ENCODE measurements at places on chromosomes 2 and 18.

- no peak for DNase-seq
Measured at GRCh38 chr18:13141209-13141608, 77.4 kb upstream of the LDLRAD4 start.

GRCh38 chr2:225274751-225275150 lies 124.8 kb upstream of the NYAP2 start:
- DNase-seq, result no peak

DNA sequence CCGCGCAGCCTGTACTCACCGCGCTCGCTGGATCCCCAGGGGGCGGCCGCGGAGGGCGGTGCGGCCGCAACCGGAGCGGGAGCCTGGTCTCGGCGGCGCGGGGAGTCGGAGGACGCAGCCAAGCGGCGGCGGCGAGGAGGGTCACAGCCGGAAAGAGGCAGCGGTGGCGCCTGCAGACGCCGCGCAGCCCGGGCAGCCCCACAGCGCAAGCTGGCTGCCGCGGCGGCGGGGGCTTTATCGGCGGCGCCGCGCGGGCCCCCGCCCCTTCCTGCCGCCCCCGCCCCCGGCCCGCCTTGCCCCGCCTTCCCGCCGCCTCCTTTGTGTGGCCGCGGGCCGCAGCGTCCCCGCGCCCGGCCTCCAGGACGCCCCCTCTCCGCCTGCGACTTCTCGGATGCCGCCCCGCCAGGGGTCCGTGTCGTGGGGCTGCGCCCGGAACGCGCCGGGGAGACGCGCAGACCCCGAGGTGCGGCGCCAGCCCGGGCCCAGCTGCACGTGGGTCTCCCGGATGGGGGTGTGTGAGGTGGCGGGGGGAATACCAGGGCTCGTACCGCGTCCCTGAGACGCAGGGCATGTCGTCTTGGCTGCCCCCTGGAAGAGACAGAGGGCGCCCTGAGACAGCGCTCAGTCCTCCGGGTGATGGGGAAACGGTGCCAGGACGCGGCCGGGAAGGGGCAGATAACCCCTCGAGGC lies at the start of gene SERPINE2:
Gene SERPINE2, minus strand, starts transcription at position 207 of the 690 bp plus-strand sequence. CDS start 37,386 bp downstream, outside the sequence.
- peak; percentile 10 for DNase-seq

DNA sequence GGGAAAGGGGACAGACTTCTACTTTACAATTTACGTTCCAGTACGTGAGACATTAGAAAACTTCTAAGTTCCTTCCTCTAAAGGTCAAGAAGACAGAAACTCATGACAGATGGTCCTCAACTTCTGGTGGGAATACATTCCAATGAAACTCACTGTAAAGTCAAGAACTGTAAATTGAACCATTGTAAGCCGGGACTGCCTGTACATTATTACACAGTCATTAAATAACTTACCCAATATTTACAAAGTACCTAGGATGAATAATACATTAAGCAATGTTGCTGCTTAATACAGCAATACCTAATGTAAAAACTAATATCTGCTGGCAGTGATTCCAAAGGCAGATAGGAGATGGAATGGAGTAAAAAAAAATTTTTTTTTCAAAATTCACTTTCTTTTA lies 51.9 kb downstream of the CDH2 start:
- DNase-seq, result no peak

GRCh38 chr2:171675810-171676345 lies 11.4 kb upstream of the DYNC1I2 start:
- no peak for DNase-seq

- no peak for DNase-seq
Measured at GRCh38 chr18:79608069-79608468, 71.5 kb upstream of the CTDP1 start.

- no peak for DNase-seq
Measured at GRCh38 chr2:67839242-67839641, 223.6 kb downstream of the C1D start.

GRCh38 chr18:27787547-27787946 lies 389.4 kb downstream of the CDH2 start:
- DNase-seq, result no peak

GRCh38 chr2:241547781-241548450 lies 10.6 kb upstream of the BOK start:
- DNase-seq, result no peak

Measured in activated naive CD4-positive, alpha-beta T cell (primary cell).